ENCODE measurements at places on chromosomes 7 and 10.

GRCh38 chr7:15214976-15215375 lies 312.4 kb upstream of the DGKB start:
- no peak for DNase-seq

DNA sequence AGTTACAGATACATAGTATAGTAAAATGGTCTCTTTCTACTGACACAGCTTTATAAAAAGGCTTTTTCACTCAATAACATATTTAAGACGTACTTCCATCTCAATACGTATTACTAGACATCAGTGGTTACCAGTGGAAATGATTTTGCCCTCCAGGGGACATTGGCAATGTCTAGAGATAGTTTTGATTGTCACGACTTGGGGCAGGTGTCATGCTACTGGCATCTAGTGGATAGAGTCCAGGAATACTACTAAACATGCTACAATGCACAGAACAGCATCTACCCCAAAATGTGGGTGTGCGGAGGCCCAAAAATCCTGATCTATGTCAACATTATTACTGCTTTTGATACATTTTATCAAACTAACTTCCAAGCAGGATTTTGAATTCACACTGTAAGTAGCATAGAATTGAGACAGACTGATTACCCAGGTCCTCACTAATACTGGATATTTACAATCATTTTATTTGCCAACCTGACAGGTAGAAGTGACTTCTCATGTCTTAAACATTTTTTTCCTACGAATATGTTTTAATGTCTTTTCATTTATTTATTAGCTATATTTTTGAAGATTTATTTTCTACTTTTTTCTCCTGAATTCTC lies 53.8 kb downstream of the HGF start:
- DNase-seq = no peak

- no peak for DNase-seq
These were observed 13.8 kb upstream of the PITRM1 start for GRCh38 chr10:3186368-3186767.

- DNase-seq = no peak
These were observed 64.2 kb upstream of the COL1A2 start for GRCh38 chr7:94330269-94331020.

- no peak for DNase-seq
These were observed 168.0 kb downstream of the DKK1 start for GRCh38 chr10:52481986-52482555.

- DNase-seq = peak; percentile 99
These were observed 11.6 kb downstream of the GOLGA7B start for GRCh38 chr10:97861097-97861750.

DNA sequence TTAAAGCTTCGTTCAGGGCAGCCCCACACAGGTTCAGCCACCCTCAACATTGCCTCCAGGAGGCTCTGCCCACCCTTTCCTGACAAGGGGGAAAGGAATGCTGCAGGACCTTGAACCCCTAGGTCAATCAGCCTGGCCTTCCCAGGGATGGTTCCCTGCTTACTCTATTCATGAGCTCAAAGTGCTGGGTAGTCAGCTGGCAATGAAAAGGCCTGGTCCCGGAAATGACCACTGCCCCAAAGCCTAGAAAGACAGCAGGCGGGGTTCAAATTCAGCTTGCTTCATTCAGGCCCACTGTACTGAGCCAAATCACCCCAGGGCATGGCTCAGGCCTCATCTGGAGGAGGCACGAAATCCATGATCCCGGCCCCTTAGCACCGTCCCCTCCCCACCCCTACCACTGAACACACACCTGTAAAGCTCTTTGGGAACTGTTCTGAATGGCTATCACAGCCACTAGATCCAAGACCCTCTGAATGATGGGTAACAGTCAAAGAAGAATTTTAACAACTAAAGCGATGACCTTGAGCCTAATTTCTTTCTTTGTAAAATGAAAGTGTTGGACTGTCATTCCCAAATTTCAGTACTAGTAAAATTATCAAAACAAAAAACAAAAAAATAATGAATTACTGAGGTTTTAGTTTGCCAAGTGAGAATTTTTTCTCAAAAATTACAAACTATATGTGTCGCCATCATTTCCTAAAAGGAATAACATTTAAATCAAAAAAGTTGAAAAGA lies 1.0 kb downstream of the URGCP start:
- DNase-seq = peak; percentile 97

DNA sequence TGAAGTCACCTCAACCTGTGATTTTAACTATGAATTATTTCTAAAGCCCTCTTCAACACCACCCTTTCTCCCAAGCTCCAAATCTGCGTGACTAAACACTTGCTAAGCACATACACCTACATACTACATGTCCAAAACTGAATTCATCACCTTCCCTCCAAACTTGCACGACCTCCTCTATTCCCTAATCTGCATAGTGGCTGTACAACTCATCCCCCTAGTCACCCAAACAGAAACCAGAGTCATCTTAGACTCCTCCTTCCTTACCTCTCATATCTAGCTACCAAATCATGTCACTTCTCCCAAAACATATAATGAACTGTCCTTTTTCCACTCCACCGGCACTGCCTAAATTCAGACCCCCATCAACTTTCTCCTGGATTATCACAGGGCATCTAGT lies 16.2 kb downstream of the ARHGAP21 start:
- DNase-seq = no peak

GRCh38 chr7:434891-435629 lies 84.6 kb downstream of the PDGFA start:
- DNase-seq = no peak

- no peak for DNase-seq
These were observed 63.1 kb downstream of the PWWP2B start for GRCh38 chr10:132460071-132460470.

- DNase-seq = no peak
These were observed 6.2 kb upstream of the KIFBP start for GRCh38 chr10:68982389-68982788.

- DNase-seq = no peak
These were observed 167.6 kb downstream of the OTUD1 start for GRCh38 chr10:23606456-23606855.

- no peak for DNase-seq
These were observed 1.7 kb downstream of the RALA start for GRCh38 chr7:39624935-39625694.

GRCh38 chr10:17518338-17518737 lies 63.9 kb upstream of the ST8SIA6 start:
- DNase-seq = no peak

DNA sequence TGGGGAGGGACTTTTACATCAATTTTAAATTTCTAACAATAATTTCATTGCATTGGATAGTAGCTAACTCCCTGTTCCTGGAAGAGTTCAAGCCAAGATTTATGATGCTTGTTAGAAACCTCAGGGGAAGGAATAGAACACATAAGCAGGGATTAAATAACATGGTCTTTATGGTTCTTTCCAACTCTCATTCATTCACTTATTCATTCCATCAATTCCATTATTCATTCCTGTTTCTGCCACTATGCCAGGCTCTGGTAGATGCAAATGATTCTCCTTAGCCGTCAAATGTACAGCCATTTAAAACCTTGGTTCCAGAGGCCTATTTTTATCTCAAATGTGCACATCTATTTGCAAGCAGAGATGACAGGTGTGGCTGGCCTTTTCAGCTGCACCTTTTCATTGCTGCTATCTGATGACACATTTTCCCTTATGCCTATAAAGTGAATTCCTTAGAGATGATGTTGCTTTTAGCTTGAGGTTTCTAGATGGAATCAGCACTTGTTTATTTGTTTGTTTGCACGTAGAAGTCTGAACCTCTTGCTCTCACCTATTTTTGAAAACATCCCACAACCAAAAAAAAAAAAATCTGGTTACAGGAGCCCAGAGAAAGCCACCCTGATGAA lies 205.7 kb upstream of the IGFBP3 start:
- DNase-seq = no peak

DNA sequence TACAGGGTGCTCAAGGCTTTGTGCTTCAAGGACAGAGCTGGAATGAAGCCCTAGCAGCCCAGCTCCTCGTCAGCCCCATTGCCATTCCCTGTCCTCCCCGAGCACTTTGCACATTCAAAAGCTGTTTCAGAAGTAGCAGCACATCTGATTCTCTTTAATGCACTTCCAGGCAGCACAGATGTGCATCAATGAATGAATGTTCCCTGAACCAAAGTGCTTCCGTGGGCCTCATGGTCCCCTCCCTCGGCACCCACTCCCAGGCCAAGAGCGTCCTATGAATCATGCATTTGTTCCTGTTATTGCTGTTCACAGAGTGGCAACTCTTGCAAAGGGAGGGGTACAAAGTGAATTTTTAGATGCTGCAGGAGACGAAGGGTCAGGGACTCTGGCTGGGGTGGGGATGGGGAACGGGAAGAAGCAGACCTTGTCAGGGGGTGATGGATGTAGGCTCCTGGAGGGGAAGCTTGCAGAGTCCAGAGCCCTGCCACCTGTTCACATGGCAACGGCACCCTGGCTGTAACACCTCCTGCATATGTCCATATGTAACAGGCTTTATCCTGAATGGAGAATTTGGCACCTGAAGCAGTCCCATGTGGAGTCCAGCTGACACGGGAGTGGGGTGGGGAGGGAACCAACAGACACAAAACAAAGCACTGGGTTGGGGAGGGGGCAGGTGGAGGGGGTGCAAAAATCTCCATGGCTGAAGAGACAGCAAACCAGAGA lies 62.2 kb upstream of the BAIAP2L1 start:
- no peak for DNase-seq

DNA sequence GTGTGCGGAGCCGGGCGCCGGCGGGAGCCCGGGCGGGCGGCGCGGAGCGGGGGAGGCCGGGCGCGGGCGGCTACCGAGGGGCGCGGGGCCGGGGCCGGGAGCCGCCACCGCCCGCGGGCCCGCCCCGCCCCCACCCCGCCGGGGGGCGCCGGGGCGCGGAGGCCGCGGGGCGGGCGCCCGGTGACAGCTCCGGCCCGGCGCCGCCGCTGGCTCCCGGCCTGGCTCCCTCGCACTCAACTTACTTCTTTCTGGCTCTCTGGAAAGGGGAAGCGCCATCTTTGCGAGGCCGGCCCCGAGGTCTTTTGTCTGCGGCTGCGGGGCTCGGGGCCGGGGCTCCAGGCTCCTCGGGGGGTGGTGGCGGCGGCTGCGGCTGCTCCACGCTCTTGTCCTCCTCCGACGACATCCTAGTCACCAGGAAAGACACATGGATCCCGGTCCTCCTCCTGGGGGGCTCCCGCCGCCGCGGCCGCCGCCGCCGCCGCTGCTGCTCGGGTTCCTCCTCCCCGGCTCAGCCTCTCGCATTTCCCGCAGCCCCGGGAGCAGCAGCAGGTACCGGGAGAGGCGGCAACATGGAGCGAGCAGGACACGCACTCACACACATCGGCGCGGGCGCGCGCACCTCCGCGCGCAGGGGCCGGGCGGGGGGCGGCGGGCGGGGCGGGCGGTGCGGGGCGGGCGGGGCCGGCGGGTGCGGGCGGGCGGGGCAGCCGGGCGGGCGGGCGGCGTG lies at the start of gene KMT2C:
Gene KMT2C (minus strand): TSS at position 620 of the 727 bp plus-strand sequence. CDS start 217 bp downstream, at position 403.
- DNase-seq = peak; percentile 30

DNA sequence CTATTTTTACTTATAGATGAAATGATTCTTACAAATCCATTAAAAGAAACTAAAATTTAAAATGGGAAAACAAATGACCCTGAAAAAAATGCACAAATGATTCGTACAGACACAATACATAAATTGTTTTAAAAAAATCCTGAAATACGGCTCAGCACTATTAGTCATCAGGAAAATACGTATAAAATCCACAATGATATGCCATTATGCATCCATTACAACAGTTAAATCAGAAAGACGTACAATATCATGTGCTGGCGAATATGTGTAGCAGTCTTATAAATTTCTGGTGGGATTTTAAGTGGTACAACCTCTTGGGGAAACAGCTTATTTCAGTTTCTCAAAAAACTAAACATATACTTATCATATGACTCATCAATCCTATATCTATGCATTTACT lies 600.1 kb upstream of the STEAP1 start:
- no peak for DNase-seq

GRCh38 chr10:109880886-109881768 lies 42.2 kb downstream of the XPNPEP1 start:
- DNase-seq = no peak

DNA sequence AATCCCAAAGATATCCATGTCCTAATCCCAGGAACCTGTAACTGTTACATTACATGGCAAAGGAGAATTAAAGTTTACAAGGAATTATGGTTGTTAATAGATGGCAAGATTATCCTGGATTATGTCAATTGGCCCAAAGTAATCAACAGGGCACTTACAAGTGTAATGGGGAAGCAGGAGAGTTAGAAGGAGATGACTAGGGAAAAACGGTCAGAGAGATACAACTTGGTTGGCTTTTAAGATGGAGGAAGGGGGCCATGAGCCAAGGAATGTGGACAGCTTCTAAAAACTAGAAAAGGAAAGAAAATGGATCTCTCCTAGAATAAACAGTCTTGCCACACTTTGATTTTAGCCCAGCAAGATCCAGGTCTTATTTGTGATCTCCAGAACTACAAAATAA lies 3.3 kb downstream of the JMJD1C start:
- DNase-seq = no peak

GRCh38 chr10:25457552-25457951 lies 282.8 kb downstream of the GPR158 start:
- no peak for DNase-seq

DNA sequence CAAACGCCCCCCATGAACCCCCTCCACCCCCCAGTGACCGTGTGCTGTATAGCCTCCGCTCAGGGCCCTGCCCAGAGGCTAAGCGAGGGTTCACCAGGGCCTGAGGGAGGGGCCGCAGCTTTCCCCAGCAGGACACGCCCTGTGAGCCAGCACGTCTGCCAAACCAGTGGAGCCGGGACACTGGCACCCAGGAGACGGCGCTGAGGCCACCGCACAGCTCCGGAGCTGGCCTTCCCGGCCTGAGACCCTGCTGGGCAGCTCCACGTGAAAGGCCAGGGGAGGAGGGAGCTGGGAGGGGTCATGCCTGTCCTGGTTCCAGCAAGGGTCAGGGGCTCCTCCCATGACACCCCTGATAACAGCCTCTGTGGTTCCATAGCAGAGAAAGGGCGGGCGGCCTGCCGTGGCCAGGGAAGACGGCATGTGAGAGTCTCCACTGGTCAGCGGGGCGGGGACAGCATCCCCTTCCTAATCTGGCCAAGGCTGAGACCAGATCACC lies 278.3 kb downstream of the ELFN1 start:
- DNase-seq = no peak

- DNase-seq = no peak
These were observed 2.6 kb upstream of the VIPR2 start for GRCh38 chr7:159147246-159147645.

GRCh38 chr10:118595064-118595420 lies 406 bp downstream of the PRLHR start:
- no peak for DNase-seq

- no peak for DNase-seq
These were observed 18.4 kb downstream of the DLG5 start for GRCh38 chr10:77907900-77908717.

DNA sequence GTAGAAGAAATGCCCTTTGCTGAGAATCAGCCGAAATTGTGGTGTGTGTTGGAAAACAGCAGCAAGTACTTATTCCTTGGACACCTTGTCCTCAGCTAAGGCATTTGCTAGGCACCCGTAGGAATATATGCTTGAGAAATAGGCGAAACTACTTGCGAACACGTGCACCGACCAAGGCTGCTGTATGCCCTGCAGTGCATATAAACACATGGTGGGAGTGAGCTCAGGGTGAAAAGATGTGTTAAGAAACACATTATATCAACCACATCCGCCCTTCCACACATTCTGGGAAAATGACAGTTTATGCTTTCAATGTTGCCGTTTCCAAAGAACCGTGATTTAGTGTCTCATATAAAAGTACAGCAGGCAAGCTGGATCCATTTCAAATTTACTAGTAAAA lies 199.2 kb downstream of the JCAD start:
- no peak for DNase-seq

GRCh38 chr7:7330997-7331396 lies 148.7 kb downstream of the C1GALT1 start:
- no peak for DNase-seq

- DNase-seq = no peak
These were observed 130.9 kb downstream of the C10orf105 start for GRCh38 chr10:71588685-71589084.

- no peak for DNase-seq
These were observed 122.6 kb downstream of the KCND2 start for GRCh38 chr7:120395526-120396019.
